Esophagus squamous epithelium (tissue), 5 donors: ENCODE measurements at places on chromosomes 5 and 9.

GRCh38 chr5:43302481-43302880, 10.7 kb downstream of the HMGCS1 start:
- no peak for DNase-seq

DNA sequence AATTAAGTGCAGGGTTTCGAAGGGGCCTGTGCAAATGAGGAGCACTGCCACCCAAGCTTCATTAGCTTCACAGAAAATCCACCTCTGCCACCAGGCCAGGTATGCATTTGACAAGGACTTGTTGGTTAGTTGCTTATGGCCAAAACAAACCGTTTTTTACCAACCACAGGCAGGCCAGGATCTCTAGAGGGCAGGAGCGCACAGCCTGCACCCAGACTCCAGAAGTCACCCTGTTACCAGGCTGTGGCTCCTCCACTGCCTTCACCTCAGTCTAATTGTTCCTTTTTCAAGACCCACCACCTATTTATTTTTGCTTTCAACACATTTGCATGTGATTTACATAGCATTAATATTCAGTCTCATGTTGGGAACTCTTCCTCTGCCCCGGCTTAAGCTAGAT, 78.3 kb upstream of the HSPA9 start:
- DNase-seq: no peak

- DNase-seq: no peak
Measured at GRCh38 chr5:150112201-150113046, 26.1 kb upstream of the CSF1R start.

- DNase-seq: no peak
Measured at GRCh38 chr9:33306037-33306436, 15.7 kb downstream of the NFX1 start.

GRCh38 chr9:91807643-91808246, 142.3 kb downstream of the ROR2 start:
- no peak for DNase-seq

DNA sequence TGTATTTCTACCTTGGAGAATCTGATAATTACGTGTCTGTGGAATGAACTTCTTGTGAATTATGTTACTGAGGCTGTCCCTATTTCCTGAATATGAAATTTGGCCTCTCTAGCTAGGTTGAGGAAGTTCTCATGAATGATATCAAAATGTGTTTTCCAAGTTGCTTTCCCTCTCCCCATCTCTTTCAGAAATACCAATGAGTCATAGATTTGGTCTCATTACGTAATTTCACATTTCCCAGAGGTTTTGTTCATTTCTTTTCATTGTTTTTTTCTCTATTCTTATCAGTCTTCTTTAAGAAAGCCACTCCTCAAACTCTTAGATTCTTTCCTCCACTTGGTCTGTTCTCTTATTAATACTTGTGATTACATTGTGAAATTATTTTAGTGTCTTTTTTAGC, 923.8 kb upstream of the CDH9 start:
- no peak for DNase-seq

- DNase-seq: no peak
Measured at GRCh38 chr5:80254767-80255430, 949 bp downstream of the SERINC5 start.

GRCh38 chr9:85742597-85742936, 813 bp upstream of the AGTPBP1 start:
- DNase-seq: no peak

GRCh38 chr9:29211003-29211579, 1637.8 kb upstream of the C9orf72 start:
- no peak for DNase-seq

DNA sequence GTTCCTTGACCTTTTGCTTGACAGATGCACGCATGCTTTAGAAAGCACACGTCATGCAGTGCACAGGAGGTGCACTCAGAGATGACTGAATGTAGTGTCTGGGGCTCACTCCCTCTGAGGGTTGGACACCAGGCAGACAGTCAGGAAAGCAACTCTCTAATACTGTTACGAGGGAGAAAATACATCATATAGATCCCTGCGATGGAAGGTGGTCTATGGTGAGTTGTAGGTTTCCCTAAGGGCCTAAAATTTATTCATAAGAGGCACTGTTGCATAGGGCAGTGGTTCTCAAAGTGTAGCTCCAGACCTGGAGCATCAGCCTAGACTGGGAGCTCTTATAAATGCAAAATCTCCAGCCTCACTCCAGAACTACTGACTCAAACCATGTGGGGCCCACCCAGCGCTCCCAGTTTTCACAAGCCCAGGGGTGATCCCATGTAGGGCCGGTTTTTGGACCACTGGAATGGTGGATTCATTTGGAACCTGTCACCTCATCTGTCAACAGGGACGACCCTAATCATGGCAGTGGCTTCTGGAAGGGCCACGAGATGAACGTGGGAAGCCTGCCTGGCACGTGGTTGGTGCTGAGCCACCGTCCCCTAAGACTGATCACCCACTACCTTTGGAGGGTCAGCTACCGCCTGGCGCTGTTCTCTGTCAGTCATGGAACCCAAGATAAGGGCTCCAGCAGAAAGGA, 16.8 kb upstream of the PHF19 start:
- DNase-seq: no peak

- DNase-seq: no peak
Measured at GRCh38 chr9:71697882-71698281, 70.4 kb downstream of the CEMIP2 start.

DNA sequence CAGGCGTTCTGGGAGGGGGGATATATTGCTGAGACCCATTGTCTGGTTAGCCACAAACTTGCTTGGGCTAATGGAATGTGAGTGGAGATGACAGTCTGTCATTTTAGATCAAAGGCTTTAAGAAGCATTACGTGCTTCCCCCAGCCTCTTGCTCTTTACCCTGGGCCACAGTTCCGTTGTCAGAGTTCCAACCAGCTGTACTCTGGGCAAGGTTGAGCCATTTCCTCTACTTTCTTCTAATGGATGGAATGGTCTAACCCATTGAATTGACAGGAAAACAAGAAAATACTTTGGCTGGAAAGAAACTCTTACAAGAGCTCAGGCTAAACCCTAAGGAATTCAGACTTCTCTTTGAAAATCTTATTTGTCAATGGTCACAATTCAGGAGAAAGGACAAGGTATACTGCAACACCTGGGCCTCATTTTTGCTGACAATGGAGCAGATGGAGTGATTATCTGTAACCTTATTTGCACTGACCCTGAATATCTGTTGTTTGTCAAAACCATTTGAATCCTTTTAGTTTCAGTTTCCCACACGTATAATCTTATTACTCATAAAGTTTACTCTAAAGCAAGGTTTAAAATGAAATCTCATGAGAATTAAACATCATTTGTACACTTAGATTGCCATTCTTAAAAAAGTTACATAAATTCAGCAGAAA, 231.4 kb downstream of the PDE4D start:
- no peak for DNase-seq

- DNase-seq: no peak
Measured at GRCh38 chr5:149584121-149584520, 2.8 kb downstream of the ARHGEF37 start.

GRCh38 chr5:11064763-11065450, 303.9 kb upstream of the DAP start:
- no peak for DNase-seq

DNA sequence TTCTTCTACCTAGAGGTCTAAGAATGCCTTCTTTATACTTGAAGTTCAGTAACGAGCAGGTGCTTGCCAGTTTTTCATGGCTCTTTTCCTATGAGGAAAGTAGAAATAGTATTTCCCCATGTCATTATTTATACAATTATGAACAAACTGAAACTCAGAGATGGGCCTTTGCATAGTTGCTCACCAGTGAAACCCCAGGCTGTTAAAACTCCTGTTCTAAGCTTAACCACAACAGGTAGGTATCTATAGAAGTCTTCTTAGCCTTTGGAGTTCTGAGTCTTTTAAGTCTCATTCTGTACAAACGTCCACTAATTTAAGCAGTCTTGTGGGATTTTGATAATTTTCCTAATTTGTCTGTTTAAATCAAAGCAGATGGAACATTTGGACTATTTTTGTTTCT, 90.1 kb downstream of the STARD4 start:
- DNase-seq: no peak

DNA sequence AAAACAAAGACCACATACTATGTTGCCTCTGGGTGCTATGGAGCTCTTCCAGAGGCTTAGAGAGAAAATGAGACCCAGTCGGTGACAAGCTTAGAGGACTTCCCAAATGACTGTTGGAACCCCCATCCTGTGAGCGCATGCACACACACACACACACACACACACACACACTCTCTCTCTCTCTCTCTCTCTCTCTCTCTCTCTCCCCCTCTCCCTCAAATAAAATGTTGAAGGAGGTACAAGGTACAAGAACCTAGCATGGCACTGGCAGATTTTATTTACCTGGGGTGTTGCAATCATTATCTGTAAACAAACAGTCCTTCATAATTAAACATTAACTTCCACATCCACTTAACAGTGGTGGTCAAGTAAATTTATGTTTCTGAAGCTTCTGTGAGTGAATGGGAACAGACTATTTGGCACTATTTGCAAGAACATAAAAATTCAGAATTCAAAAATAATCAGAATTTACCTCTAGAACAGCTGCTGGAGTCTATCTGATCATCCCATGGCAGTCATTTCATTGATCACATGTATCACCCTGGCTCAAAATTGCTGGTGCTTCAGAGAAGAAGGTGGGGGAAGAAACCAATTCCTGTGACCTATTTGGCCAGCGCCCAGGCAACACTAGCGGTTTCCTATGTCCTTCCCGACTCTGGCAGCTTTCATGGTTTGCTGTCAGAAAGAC, 24.9 kb downstream of the TRPM3 start:
- no peak for DNase-seq

DNA sequence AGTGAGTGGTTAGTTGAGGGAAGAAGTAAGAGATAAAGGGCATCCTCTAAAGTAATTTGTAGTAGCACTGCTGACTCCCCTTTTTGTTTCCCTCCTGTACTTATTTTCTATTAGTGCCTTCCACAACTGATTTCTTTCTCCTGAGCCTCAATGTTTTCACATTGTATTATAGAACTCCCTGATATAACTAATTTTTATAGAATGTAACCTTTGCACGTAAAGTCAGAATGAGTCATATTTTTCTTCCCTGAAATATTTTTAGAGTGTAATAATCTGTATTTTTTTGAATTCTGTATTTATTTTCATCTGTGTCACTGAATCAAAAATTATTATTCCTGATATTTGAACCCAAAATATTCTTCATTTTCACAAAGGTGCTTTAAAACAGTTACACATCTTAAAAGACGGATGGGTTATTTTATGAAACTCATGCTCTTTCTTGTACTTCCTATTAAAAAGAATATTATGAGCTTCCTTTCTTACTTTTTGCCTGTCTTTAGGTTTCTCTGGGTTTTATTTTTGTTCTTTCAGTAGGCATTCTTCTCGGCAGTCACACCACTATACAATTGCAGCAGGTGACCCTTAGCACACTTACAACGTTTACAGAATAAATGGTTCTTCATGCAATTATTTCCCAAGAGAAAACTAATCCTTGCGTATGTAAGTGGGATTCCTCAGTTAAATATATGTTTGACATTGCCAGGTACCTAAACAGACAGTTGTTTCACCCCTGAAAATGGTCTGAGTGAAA, 30.5 kb upstream of the DMRTA1 start:
- DNase-seq: no peak

GRCh38 chr5:1973391-1974013, 90.8 kb upstream of the IRX4 start:
- DNase-seq: no peak

GRCh38 chr5:173964506-173964905, 24.5 kb upstream of the C5orf47 start:
- no peak for DNase-seq

- DNase-seq: no peak
Measured at GRCh38 chr5:117242028-117242427, 667.4 kb upstream of the SEMA6A start.

GRCh38 chr5:11482011-11482410, 422.2 kb downstream of the CTNND2 start:
- no peak for DNase-seq

DNA sequence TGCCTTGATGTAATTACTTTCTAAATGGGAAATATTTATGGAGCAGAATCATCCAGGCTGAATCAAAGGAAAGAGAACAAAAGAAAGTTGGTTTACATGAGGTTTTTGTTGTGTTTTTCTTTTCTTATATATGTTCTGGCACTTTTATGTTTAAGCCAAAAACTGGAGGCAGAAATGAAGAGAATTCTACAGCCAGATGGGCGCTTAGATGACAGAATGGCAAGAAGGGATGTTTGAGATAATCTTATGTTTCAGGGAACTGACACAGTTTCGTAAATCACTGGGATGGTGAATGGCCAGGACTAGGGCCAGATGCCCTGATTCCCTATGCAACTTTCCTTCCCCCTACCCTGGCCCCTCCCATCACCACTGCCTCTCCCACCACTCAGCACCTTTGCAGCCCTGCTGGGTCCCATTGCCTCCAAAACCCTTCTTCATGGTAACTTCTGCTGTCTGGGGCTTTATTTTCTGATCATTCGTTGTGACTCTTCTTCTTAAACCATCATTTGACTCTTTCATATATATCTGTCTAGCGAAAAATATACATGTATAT, 111.8 kb downstream of the EFNA5 start:
- no peak for DNase-seq

- DNase-seq: no peak
Measured at GRCh38 chr5:103424453-103425205, 138.0 kb downstream of the NUDT12 start.

DNA sequence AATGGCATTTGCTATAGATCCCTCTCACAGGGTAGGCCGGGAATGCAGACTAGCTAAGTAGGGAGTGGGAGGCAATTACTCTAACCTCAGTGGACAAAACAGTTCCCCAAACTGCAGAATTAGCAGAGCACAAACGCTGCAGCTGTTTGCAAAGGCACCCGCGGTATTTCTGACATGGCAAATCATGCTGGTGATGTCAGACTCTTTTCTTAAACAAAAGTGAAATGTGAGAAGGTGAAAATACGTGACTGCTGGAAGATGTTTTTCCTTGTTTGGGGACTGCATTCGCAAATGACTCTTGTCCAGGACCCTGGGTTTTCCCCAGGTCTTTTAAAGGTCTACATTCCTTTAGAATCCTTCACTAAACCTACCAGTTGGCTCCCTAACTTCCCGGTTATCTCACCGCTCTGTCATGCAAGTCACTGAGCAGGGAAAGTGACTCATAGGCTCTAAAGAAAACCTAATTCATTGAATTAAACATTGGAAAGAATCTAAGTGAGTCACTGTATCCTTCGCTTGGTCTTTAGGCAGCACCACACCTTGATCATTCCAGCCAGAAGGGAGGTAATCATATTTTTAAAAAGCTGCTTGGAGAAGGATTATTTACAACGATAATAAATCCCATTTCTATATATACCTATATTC, 91.5 kb upstream of the DNAH5 start:
- no peak for DNase-seq

DNA sequence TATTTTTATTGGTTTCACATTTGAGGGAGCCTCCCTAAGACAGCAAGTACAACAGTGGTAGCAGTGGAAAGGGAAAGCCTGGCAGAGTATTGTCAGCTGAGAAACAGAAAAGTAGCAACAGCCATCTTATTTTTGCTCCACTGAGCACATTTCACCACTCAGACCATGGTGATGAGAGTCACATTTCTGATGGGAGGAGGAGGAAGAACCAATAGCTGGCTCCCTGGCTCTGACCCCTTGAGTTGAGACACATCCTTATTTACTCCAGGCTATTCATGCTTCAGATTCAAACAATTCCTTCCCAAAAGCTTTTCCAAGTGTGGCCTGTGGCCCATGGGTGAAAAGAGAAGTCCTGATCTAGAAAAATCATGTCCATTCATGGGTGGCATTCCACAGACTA, 236.3 kb downstream of the ARHGAP26 start:
- no peak for DNase-seq
